ENCODE measurements at places on chromosomes 16 and 17.

GRCh38 chr16:50235581-50235980 is 30.8 kb upstream of the ADCY7 start:
- DNase-seq, result no peak

DNA sequence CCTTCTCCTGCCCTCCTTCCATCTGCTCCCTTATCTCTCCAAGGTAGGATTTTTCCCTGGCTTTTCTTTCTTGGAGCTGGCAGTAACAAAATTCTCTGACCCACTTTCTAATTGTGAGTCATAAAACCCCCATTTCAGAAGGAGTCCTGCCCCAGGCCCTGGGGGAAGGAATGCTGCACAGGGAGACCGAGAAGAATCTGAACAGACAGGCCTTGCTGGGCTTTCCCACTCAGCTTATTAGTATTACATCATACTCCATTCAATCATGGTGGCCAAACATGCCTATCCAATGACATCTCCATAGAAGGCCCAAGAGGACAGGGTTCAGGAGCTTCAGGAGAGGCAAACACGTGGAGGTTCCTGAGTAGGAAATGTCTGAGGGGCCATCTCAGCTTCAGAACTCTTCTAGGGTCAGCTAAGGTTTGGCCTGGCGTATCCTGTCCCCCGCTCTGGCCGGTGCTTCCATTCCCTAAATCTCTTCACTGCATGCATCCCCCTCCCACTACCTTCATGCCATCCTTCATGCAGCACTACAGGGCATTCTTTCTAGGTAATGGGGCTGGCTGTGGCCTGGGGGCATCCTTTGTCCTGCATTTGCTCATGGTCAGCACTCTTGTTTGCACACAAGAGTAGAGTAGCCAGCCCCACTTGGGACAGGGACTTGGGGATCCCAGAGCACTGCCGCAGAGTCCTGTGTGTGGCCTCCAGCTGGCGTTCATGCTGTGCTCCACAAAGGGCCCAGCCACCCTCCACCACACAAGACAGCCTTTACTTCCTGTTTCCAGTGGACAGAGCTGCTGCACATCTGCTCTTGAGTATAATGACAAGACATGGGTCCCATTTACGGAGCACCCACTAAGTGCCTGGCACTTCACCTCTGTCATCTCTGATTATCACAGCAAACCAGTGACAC is 8.2 kb downstream of the SLC6A2 start:
- DNase-seq, result no peak

GRCh38 chr17:79617740-79618382 is 7.0 kb upstream of the RBFOX3 start:
- DNase-seq, result no peak

DNA sequence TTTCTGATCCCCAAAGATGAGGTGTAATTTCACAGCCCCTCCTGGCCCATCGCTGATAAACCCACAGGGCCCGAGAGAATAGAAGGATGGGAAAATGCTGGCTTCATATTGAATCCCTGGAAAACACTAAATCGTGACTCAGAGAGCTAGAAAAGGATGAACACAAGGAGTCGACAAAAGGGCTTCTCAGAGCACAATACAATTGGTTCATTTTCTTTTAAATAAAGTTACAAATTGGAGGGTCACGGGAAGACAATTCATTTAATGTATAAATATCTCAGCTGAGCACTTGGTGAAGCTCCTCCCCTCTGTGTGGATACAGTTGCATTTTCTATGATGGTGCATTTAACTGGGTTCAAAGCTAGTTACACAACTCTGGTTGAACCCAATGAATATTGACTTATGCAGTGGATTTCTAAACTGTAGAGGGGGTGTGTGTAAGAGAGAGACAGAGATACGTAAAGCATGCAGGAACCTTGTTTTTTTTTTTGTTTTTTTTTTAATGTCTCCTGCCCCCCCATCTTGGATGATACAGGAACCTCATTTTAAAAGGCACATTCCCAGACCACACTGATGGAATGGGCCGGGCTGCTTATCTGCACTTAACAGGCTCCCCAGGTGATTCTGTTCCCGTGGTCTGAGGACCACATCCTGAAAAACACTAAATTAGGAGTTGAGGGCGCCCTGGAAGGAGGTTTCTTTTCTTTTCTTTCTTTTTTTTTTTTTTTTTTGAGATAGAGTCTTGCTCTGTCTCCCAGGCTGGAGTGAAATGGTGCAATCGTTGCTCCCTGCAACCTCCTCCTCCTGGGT is 14.1 kb downstream of the TTYH2 start:
- no peak for DNase-seq

- no peak for DNase-seq
Measured at GRCh38 chr16:68764862-68765261, 27.8 kb downstream of the CDH1 start.

DNA sequence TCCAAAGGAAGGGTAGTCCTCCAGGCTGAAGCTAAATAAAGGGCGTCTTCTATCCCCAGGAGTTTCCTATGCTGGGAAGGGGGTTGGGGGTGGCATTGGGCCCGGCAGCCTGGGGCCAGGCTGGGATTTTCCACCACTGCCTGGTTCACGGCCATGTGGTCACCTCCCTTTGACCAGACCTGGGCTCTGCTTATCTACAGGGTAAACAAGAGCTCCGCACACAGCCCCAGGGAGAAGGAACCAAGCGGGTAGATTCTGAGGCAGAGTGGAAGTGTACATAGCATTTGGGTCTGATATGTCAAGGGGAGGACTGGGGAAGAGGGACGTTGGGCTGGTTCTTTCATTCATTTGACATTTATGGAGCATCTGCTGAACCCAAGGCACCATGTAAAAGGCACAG is 27.2 kb upstream of the TMEM220 start:
- no peak for DNase-seq

GRCh38 chr17:81033535-81034167 is 1.3 kb upstream of the BAIAP2 start:
- no peak for DNase-seq

DNA sequence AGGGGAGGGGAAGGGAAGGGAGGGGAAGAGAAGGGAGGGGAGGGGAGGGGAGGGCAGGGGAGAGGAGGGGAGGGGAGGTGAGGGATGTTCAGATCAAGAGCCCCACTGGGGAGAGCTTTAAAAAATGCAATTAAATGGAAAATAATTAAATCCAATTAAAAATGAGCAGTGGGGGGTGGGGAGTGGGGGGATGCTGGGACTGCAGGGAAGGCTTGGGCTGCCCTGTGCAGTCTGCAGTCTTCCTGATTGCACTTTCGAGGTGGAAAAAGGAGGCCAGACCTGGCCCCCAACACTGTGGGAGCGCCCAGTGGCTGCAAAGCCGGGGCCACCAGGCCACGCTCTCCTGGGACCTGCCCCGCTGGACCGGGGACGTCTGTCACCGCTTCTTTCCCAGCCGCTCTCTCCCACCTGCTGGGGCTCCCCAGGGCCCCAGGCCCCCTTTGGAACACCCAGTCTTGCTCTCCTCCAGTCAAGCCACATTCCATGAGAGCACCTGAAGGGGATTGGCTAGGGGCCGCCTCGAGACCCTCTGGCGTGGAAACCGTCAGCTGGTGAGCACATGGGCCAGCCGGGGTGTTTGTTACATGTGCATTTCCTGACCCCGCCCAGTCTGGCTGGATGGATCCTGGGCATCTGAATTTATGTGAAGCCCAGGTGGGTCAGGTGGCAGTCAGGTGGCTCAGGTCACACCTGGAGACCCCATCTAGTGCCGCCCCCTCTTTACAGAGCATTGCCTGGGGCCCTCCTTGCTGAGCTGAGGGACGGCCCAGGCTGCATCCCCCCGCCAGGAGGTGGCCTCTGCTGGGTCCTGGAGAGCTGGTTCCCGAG is 37.6 kb upstream of the CBFA2T3 start:
- no peak for DNase-seq

DNA sequence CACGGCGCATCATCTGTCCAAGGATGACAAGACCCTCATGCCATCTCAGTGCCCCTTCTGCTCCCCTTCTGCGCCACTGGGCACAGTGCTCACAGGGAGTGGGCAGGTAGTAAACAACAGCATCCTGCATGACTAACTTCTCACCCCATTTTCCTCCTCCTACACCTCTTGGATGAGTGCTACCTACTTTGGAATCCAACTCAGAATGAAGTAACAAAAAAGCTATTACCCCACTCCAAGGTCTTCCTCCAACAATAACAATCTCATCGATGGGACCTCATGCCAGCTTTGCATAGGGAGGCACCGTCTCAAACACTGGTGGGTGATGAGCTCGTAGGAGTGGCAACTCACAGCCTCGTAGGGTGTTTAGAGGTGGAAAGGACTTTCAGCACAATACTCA is 98.6 kb upstream of the RCVRN start:
- no peak for DNase-seq

DNA sequence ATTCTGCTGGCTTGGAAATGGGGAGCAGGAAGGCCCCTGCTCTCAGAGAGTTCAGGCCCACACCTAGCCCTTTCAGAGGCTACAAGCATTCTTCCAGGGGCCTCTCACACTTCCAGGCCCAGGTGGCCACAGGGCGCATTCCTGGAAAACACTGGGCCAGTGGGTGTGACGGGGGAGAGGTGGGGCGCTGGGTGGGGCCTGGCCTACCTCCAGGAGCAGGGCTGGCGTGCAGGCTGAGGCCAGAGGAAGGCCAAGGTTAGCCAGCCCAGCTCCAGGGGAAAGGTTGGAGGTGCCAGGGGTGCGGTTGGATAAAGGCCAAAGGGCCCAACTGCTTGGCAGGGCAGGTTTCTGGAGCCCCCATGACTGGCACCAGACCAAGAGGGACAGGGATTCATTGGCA is 198.2 kb downstream of the MAF start:
- DNase-seq, result no peak

DNA sequence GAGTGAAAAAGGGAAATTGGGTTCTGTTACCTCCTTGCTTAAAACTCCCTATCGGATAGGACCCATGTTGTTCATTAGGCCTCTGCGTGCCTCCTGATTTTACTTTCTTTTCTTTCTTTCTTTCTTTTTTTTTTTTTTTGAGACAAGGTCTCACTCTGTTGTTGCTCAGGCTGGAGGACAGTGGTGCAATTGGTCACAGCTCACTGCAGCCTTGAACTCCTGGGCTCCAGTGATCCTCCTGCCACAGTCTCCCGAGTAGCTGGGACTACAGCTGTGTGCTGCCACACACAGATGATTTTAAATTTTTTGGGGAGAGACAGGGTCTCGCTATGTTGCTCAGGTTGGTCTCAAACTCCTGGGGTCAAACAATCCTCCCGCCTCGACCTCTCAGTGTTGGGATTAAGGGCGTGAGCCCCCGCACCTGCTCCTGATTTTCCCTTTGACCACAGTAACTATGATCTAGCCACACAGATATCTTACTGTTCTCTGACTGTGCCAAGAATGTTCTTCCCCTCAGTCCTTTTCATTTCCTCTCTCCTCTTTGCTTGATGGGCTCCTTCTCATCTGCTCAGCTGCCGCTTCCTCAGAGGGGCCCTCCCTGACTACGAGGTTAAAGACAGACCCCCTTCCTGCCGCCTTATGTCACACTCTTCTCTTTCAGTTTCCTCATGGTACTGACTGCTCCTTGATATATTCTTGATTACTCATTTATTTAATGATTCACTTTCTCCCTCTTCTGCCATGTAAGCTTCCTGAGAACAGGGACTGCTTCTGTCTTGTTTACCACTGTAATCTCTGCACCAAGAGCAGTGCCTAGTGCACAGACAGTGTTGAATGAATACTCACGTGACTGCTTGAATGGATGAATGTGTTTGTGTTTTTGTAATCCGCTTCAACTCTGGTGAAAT is 44.3 kb downstream of the LCMT1 start:
- DNase-seq, result no peak

DNA sequence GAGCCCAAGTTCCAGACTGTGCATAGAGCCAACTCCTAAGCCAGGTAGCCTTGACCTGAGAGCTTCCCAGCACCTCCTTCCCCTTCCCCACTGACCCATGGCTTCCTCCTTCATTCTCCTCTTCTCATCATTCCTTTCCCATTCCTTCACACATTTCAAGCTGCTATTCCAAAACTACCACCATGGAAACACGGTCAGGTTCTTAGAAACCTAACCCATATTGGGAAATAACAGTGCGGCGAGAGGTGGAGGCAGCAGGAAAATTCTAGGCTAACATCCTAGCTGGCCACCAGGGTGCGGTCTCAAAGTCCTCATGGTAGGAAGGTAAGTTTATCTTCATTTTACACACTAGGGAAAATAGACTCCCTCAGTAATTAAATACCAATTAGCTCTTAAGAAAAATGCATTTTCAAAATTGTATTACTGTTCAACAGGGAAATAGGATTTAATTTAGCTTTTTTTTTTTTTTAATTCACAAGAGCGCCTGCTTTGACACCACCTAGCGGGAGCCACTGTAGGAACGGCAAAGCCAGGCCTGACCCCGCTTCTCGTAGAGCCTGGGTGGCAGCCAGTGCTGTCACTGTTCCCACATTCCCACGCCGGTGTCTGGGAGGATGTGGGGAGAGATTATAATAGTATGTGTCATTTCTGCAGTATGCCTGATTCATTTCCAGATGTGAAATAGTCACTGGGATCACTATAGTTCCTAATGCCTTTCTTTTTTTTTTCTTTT is 14.0 kb upstream of the SPHK1 start:
- no peak for DNase-seq

GRCh38 chr17:59853168-59853918 is 39.4 kb downstream of the TUBD1 start:
- no peak for DNase-seq

DNA sequence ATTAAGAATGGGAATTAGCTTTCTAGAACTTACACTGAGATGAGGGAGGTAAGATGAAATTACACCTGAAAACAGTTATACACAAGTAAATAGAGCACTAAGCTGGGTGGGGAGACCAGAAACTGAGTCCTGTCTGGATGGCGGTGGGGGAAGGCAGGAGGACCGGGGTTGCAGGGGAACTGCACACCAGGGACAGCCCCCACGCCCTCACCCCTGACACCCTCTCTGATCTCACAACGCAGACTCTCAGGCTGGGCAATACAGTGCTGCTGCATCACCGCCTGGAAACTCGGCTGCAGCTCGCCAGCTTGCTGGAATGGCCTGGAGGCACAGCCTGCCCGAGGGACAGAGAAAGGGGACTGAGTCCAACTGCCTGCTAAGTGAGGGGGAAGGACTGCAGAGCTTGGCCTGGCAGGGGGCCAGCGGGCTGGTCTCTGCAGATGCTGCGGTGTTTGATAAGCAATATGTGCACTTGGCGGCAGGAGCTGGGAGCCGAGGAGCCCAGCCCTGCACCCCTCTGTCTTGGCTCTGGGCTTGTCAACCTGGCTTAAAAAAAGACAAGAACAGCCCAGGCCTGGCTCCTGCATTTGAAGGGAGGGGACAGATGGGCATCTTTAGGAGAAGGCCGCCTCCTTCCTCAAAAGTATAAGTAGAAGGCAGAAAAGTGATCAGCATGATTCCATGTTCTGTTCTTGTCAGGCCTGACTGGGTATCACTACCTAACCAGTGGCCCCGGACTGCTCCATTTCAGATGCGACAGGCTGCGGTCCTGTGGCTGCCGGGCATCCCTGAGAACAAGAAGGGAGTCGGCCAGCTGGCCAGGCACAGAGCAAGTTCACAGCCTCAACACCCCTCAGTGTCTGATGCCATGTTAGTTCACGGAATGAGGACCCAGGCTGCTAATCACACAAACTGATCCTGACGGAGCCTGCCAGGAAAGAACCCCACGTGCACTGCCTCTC is 30.2 kb downstream of the SPHK1 start:
- no peak for DNase-seq
